ENCODE measurements at places on chromosomes 11 and 22.

DNA sequence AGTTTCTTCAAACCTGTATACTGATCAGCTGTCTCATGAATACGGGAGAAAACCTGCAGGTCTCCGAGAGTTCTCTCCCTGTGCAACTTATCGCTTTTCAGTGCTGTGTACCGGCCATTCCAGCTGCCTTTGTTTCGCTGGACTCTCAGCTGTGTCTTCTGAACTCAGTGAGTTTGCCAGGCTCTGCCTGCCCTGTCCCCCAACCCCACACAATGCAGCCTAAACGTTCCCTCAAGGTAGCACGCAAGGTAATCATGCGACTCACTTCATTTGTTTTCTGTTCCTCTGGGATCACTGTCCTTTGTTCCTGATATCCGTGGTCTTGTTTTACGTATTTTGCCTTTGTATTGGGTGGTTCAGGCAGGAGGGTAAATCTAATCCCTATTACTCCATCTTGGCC is 13.5 kb downstream of the RBM7 start:
- no peak for DNase-seq

DNA sequence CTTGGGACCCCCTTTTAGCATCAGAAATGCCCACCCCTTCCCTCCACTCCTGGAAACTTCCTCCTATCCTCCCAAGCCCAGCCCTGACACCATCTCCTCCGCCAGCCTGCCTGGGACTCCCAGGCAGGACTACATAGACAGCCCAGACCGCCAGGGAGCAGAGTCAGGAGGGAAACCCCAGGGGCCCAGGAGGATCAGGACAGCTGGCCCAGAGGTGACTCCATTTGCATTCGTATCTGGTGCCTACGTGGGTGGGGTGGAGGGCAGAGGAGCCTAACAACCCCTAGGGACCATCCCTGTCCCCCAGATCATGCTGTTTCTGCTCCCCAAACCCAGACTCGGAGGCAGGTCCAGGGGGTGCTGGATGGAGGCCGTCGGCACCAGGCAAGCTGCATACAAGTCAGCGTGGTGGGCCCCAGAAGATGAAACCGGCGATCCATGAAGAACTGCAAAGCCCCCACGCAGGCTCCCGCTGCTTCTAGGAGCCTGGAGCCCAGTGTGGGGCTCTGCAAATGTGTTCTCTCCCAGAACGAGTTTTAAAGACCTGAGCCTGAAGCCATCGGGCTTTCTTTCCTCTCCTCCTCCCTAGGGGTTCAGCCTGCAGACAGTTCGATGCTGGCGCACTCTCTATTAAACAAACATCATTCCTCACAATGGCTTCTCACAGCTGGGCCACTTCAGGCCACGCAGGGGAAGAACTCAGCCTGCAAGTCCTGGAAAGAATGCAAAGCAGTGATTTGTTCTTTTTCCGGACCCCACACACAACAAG is 1506.8 kb downstream of the BRD1 start:
- DNase-seq = no peak

DNA sequence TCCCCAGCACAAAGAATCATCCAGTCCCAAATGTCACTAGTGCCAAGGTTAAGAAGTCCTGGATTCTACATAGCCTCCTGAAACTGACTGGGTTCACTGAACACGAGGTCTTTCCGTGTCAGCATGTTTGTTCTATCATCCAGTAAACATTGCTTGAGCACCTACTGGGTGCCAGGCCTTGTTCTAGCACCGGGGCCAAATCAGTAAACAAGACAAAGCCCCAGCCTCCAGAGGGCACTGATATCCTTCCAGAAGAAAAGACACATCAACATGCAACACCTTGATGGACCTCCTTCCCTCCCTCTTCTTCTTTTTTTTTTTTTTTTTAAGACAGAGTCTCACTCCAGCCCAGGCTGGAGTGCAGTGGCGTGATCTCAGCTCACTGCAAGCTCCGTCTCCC is 26.9 kb downstream of the TPST2 start:
- no peak for DNase-seq

DNA sequence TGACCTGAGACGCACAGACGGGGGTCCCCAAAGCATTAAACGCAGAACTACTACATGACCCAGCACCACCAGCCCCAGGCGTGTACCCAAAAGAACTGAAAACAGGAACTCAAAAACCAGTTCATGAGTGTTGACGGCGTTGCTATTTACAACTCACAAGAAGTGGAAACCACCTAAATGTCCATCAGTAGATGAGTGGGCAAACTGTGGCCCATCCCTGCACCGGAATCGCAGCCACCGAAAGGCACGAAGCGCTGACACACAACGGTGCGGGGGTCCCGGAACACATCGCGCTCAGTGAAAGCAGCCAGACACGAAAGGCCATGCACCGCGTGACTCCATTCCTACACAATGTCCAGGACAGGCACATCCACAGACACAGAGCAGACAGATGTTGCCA is 79.2 kb downstream of the TRMU start:
- DNase-seq = no peak

GRCh38 chr11:76694664-76695063 is 24.1 kb upstream of the LRRC32 start:
- no peak for DNase-seq

GRCh38 chr11:2077061-2077802 is 62.0 kb downstream of the IGF2 start:
- no peak for DNase-seq

GRCh38 chr11:116262370-116262769 is 510.4 kb downstream of the BUD13 start:
- DNase-seq = no peak

- DNase-seq = no peak
These were observed 33.2 kb upstream of the CEP126 start for GRCh38 chr11:101881586-101881985.

DNA sequence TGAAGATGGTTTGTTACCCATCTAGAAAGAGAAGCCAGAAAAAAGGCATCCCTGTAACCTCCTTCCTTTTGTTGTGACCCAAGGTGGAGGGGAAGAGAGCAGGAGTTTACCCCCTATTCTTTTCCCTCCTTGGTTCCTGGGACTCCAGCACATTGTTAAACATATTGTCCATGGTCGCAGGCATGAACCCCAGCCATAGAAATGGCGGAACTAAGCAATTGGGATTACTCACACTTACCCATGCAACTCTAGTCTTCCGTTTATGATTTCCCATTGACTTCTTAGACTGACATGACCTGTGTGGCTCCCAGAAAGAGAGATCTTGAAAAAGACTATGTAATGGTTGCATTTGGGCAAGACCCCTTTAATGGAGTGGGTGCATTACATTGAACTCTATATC is 45.4 kb downstream of the OR4C46 start:
- DNase-seq = no peak

- DNase-seq = no peak
These were observed 7.6 kb downstream of the NECTIN1 start for GRCh38 chr11:119721129-119722120.

DNA sequence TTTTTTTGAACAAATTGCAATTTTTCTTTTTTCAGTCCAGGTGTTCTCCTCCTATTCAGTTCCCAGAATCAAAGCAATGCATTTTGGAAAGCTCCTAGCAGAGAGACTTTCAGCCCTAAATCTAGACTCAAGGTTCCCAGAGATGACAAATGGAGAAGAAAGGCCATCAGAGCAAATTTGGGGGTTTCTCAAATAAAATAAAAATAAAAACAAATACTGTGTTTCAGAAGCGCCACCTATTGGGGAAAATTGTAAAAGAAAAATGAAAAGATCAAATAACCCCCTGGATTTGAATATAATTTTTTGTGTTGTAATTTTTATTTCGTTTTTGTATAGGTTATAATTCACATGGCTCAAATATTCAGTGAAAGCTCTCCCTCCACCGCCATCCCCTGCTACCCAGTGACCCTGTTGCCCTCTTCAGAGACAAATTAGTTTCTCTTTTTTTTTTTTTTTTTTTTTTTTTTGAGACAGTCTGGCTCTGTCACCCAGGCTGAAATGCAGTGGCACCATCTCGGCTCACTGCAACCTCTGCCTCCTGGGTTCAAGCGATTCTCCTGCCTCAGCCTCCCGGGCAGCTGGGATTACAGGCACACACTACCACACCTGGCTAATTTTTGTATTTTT is 6.2 kb upstream of the UBE4A start:
- DNase-seq = no peak

DNA sequence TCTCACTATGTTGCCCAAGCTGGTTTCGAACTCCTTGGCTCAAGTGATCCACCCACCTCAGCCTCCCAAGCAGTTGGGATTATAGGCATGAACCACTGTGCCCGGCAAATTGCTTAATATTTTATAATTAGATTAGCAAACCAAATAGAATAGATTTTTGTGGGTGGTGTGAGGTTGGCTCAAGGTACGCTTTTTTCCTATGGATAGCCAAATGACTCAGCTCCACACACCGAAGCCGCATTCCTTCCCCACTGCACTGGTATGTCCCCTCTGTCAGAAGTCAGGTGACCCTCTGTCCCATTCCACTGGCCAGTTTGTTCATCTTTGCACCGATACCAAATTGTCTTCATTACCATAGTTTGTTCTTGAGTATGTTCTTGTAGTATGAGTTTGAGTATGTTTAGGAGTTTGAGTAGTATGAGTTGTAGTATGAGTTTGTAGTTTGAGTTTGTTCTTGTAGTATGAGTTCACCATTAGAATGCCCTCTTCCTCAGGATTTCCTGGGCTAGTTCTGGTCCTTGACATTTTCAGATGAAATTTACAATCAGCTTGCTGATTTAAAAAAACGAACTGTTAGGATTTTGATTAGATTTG is 19.4 kb downstream of the SUSD2 start:
- DNase-seq = no peak

DNA sequence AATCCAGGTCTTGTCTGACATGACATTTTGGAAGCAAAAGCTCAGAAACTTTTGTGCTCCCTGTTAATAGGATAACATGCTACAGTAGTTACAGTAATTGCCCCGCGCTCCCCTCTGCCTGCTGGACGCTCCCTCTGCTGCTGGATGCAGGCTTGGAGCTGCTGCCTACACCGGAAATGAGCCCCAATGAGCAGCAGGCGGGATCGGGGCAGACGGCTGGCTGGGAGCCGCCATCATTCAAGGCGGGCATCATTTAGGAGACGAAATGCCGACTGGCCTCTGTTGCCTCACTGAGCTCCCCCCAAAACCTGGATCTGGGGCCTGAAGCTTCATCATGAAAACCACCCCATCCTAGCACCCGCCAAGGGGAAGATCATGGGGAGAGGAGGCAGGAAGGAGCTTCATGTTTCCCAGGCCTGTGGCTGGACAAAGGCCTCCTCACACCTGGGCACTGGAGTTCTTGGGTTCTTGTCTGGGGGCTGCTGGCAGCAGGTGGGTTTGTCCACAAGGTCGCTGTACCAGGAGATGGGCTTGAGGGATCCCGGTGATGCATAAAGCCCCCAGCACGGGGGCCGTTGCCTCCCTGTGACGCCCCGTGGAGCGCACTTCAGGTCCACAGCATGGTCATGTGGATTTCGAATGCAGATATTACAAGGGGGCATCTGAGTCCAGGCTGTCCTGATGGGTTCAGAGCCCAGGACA is 664.3 kb downstream of the BRD1 start:
- DNase-seq = no peak

DNA sequence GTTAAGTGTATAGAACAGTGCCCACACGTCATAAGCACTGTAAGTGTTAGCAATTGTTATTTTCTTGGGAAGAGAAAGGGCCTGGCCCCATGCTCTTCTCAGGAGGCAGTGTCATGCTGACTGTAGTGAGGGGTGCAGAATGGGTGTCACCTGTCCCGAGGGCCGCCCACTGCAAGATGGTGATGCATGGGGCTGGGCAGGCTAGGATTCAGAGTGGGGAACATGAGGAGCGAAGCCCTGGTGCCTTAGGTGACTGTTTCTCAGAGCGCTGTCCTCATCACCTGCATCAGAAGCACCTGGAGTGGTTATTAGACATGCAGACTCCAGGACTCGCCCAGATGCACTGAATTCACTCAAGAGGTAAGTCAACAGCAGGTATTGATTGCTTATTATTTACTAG is 101.0 kb upstream of the PARVA start:
- no peak for DNase-seq

- no peak for DNase-seq
These were observed 10.4 kb downstream of the FADS2 start for GRCh38 chr11:61838501-61838900.

DNA sequence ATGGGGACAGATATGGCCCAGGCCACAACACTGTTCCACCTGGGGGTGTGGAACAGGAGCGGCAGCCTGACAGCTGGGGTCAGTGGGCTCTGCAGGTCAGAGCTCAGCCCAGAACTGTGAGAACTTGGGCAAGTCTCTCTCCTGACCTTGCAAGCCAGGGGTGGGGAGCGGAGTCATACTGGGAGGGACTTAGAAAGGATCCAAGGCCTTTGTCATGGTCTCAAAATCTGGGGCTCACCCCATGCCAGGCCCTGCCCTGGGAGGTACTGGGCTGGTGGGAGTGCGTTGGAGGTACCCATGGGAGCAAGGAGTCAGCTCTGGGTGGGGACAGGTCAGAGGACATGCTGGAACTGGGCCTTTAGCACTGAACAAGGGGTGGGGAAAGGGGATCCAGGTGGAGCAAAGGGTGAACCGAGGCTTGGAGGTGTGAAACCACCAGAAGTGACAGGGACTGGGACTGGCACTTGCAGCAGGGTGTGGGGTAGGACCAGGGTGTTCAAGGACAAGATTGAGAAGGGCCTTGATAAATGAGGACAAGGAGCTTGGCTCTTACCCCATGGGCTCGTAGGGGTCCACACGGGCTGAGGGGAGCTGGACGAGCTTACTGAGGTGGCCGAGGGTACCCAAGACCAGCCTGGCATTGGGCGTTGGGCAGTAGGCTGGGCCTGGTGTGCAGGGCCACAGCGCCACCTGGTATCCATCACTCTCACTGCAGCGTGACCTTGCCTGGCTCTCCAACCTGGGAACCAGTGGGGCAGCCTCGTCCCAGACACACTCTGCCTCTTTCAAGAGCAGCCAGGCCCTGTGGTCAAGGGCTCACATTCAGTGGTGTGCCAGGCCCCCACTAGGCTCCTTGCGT is 7.4 kb upstream of the PMM1 start:
- peak; percentile 9 for DNase-seq

DNA sequence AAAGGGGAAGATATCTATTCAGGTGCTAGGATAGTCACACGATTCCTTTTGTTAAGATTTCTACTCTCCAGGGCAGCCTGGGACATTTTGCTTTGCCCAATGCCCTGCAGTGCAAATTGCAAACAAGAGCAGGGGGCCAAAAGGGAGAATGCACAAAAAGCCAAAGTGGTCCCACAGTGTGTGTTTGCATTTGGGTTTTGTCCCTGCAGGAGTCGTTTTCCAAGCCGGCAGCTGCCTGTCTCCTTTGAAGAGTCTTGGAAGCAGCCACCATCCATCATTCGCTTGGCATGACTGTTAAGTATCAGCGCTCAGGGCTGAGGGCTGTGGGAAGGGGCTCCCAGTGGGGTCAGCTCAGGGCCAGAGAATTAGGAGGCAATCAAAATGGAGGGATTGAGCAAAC is 184.7 kb downstream of the MIAT start:
- DNase-seq = no peak
